Esophagus mucosa (tissue), 1 donor: ENCODE measurements at places on chromosomes 5 and 9. TPM values are rescaled to one million over a fixed set of nuclear protein-coding genes. Genes with fewer than 3 reads are reported as not detected.
A peak's percentile ranks its signal among the peaks of the same experiment; 100 is the strongest.

Gene IRX2
- 3.1 TPM for total RNA-seq

Gene AJM1
- 1.1 TPM for total RNA-seq

Gene FGD3
- total RNA-seq, result 2.1 TPM

Gene FRMPD1
- total RNA-seq, result 0.04 TPM

Gene PCDHA1
- not detected for total RNA-seq

Gene SHC3
- total RNA-seq, result 1.4 TPM

Gene IFNB1
- total RNA-seq, result not detected

Gene SAPCD2
- 13.8 TPM for total RNA-seq

Gene GPR21
- total RNA-seq, result 0.76 TPM

Gene FLT4
- 1.9 TPM for total RNA-seq

- no peak for ATAC-seq
Measured at GRCh38 chr5:103674251-103674650, 111.7 kb upstream of the NUDT12 start.

DNA sequence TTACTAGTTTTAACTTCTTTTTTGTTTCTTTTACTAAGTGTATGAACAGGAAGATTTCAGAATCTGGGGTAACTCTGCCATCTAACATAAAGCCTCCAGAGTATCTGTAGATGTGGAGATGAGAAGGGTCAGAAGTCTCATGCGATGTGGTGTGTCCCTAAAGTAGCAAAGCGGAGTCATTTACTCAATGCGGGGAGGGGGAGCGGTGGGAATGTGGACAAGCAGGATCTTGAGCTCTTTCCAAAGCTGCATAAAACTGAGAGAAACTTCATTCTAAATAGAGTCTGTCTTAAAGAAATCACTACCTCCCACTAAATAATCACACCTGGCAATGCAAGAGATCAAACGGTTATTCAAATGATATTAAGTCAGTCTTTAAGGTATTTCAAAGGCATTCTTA is 92.4 kb downstream of the MED27 start:
- no peak for ATAC-seq

- ATAC-seq, result no peak
Measured at GRCh38 chr9:100350188-100350587, 2.6 kb downstream of the TEX10 start.

GRCh38 chr5:96761618-96762017 is 46.1 kb downstream of the ERAP1 start:
- no peak for ATAC-seq

DNA sequence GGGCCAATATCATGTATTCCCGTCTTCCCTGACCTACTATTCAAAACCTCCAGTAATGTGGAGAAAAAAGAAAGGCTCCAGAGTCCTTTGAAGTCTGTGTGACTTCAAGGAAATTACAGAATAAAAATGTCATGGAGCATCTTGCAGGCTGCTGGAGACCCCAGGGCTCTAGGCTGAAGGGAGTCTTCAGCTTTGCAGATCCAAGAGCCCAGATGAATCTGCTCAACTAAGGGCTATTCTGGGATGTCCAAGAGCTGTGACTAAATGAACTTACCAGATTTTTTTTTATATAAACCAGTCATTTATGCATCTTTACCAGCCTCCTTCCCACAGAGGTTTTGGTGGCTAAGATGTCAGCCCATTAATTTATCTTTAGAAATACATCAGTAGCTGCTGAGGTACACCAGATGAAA is 167.3 kb downstream of the MUSK start:
- no peak for ATAC-seq

GRCh38 chr5:816176-816575 is 31.6 kb upstream of the ZDHHC11B start:
- no peak for ATAC-seq

GRCh38 chr5:16578474-16578883 is 38.3 kb downstream of the RETREG1 start:
- no peak for ATAC-seq

GRCh38 chr5:142955628-142956027 is 185.5 kb downstream of the ARHGAP26 start:
- no peak for ATAC-seq

DNA sequence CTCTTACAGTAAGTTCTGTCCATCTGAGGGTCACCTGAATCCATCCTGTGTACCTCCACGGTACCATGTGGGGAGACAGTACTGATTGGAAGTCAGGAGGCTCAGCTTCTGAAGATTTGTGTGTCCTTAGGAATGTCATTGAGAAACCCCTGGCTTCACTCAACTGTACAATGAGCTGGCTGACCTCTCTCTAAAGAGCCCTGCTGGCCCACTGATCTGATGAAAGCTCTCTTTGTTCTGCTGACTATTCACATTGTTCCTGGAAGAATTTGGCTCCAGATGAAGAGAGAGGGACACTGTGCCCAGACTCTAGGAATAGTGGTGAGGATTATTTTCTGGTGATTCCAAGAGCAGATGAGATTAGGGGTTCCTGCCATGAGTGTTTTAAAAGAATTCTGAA is 141.2 kb downstream of the LURAP1L start:
- no peak for ATAC-seq

DNA sequence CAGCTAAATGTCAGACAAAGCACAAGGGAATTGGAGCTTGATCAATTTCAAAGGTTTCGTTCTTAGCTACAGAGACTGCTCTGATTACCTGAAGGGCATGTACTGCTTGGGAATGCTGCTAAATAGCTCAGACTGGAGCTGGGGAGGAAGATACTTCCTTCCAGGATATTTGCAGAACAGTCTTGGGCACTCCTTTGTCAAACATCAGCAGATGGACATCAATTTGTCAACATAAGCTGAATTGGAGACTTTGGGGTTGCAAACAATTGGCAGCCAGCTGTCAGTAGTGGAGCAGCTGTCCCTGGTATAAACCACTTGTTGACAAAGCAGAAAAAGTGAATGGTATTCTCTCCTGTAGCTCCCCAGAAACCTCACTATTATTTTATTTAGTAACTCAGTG is 182.0 kb downstream of the CCDC192 start:
- no peak for ATAC-seq

DNA sequence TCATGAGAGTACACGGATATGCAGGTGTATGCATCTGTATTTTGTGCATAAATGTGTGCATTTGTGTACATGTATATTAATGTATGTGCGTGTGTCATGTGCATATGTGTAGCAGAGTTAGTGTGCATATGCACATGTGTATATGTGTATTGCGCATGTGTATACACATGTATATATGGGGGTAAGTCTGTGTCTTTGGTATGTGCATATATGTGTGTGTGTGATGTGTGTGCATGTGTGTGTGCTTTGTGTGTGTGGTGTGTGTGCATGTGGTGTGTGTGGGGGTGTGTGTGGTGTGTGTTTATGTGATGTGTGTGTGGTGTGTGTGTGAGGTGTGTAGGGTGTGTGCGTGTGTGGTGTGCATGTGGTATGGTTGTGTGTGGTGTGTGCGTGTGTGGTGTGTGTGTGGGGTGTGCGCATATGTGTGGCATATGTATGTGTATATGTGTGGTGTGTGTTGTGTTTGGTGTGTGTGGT is 13.1 kb upstream of the CTSL start:
- ATAC-seq, result peak; percentile 20

DNA sequence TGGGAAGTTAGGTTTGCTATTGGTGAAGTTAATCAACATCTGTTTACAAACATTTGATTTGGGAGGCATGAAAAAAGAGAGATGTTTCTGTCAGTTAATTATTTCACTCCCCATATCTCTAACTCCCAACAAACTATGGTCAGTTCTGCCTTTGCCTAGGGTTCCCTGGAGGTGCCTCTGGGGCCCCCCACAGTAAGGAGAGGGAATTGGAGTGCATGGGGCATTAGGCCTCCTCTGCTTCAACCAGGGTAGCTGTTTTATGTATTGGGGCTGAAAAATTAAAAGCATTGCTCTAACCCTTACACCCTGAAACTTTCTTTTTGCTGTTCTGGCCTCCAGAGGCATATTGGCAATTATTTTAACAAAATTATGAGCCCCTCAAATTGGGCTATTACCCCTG is 32.3 kb downstream of the RUSC2 start:
- no peak for ATAC-seq

GRCh38 chr5:74717596-74717995 is 32.6 kb downstream of the HEXB start:
- no peak for ATAC-seq

- ATAC-seq, result no peak
Measured at GRCh38 chr5:124180875-124181461, 565.5 kb downstream of the ZNF608 start.

DNA sequence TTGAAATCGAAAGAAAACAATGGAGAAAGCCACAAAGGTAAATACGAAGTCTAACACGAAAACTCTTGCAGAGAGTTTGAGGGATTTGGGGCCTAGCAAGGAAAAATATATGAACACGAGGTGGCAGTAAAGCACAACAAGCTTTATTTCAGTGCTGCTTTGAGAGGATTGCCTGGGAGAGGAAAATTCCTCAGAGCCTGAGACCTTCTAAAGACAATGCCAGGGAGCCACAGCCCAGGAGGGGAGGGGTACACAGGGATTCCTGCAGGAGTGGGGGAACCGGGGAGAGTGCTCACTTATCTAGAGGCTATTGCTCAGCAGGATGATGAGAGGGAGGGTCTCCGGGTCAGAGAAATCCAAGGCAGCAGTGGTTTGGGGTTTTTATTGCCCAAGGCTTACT is 134.9 kb upstream of the ADCY2 start:
- no peak for ATAC-seq

DNA sequence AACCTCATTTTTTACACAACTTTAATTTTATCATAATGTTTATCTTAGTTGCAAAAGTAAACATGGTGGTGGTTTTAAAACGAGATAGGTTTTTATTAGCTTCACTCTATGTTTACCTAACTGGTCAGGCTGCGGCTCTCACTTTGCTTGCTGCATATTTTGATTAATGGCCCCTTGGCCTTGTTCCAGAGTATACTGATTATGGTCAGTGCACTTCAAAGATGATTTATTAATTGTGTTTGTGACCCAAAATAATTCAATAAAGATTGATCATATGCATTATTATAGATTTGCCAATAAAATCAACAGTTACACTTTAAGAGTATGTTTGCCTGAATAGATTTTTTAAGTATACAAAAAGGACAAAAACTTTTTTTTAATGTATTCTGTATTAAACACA is 188.0 kb downstream of the XRCC4 start:
- ATAC-seq, result no peak

DNA sequence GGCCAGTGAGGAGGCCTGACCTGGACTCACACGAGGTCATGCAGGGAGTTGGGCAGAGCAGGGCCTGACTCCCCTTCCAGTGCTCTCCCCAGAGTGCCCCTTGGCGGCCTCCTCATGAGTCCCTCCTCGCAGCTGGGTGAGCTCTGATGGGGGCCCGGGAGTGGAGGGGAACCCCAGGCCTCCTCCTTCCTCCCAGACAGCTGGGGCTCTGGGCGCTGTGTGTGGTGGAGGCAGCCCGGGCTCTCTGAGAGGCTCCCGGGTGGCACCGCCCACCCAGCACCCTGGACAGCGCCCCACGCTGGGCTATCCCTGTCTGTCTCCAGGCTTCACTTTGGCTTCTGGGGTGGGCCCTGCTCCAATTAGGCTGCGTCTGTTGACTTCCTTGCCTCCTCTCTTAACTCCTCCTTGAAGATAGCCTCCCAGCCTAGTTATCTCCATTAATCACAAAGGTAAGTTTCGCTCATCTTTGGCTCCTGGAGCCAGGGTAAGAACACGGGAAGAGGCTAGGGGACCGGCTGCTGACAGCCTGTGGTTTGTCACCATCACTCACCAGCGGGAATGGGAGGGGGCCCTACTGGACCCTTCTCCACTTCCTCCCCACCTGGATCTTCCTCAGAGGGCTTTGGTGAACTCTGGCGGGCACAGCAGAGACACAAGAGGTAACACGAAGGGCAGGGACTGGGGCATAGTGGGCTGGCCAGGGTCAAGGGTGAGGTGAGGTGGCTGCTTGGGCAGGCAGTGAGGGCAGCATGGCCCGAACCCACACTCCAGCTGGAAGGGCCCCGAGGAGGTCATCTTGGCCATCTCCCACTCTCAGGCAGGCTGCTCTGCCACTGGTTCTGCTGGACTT is 13.1 kb downstream of the PSD2 start:
- ATAC-seq, result peak; percentile 56

DNA sequence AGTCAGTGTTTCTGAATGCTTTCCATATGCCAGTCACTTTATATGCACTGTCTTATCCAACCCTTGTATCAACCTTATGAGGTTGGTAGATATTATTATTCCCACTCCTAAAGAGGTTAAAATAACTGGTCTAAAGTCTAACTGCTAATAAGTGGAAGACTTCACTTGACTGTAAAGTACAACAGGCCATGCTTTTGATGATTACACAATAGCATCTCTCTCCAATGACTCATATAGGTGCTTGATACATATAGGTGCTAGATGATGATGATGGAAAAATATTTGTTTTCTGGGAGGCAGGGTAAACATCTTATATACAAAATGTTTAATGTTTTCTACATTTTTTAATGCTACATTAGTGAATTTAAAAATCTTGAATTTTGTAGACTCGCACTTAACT is 75.9 kb upstream of the NR3C1 start:
- ATAC-seq, result peak; percentile 61

DNA sequence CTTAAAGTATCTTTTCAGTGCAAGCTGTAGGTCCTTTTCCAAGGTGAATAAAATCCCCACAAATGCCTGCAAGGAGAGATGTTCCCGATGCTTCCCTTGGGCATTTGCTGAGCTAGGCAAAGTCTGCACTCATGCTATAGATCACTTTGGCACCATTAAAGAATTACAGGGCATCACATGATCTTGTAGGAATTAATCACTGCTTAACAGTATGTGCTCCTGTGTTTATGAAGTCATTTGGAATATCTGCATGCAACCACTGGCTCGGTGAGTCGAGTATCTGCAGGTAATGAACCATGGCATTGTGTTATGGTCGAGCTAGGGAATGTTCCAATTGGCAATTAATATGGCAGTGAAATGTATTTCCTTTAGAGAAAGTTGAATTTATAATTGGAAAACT is 615.1 kb downstream of the TLE1 start:
- no peak for ATAC-seq

- no peak for ATAC-seq
Measured at GRCh38 chr5:12570688-12571087, 666.4 kb upstream of the CTNND2 start.

DNA sequence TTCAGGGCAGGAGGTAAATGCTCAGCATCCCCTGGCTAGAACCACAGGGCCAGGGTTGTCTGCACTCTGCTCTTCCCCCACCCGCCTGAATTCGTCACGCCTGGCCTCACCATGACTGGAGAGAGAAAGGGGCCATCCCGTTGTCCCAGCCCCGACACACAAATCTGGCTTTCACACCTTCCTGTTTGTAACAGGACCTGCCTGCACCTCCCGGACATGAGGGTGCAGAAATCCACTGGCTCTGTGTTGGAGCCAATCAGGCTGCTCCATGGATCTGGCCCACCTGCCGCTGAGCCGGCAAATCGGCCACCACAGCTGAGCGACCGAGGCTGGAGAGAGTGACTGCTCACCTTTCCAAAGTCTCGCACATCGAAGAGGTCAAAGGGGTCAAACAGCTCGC is 53.4 kb downstream of the VAV2 start:
- no peak for ATAC-seq
